Upper lobe of right lung (tissue), 1 donor: ENCODE measurements at places on chromosomes 2 and 18. TPM values are rescaled to one million over a fixed set of nuclear protein-coding genes. Genes with fewer than 3 reads are reported as not detected.
A peak's percentile ranks its signal among the peaks of the same experiment; 100 is the strongest.

DNA sequence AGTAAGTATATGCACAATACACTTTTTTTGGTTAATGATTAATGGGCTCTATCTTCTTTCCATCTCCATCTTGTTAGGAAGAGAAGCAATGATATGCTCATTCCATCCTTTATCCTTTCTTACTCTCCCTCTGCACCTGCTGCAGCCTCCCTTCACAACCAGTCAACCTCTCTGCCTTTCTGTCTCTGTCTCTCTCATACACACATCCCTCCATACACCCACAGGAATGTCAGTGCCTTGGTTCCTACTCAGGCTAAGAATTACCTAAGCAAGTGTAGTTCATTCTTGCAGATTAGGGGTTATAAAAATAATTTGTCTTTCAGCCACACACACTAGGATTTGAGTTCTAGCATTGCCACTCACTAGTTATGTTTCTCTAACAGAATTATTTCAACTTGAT is 45.6 kb downstream of the MAP2 start:
- no peak for DNase-seq

GRCh38 chr18:27750014-27750413 is 426.9 kb downstream of the CDH2 start:
- no peak for DNase-seq

GRCh38 chr2:25690058-25690457 is 16.7 kb upstream of the DTNB start:
- DNase-seq = no peak

- no peak for DNase-seq
These were observed 58.9 kb downstream of the HAUS1 start for GRCh38 chr18:46163091-46163490.

GRCh38 chr2:132429941-132430573 is 13.5 kb downstream of the GPR39 start:
- no peak for DNase-seq

DNA sequence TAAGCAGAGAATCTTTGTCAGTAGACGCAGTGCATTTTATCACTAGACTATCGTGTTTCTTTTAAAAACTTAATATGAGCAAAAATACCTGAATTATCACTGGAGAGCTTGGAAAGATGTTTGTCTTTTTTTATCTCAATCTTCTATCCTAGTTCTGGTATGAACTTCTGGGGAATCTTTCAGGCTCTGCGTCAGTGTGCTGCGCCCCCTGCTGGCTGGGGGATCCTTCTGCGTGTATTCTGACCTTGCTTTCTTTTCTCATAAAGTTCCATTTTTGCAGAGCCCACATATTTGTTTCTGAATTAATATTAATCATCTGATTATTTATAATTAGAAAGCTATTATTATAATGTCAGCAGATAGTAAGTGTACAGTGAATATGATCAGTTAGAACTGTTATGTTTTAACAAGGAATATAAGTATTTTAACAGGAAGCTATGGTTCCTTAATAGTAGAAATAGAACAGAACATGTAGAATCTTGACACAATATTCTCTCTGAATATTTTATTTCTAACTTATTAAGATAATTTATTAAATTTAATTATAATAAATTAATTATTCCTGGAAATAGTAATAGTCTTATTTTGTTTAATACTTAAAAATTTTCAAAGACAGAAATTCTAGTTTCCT is 945.0 kb upstream of the CRIM1 start:
- DNase-seq = peak; percentile 78

GRCh38 chr2:71801969-71802368 is 345.7 kb downstream of the CYP26B1 start:
- no peak for DNase-seq

DNA sequence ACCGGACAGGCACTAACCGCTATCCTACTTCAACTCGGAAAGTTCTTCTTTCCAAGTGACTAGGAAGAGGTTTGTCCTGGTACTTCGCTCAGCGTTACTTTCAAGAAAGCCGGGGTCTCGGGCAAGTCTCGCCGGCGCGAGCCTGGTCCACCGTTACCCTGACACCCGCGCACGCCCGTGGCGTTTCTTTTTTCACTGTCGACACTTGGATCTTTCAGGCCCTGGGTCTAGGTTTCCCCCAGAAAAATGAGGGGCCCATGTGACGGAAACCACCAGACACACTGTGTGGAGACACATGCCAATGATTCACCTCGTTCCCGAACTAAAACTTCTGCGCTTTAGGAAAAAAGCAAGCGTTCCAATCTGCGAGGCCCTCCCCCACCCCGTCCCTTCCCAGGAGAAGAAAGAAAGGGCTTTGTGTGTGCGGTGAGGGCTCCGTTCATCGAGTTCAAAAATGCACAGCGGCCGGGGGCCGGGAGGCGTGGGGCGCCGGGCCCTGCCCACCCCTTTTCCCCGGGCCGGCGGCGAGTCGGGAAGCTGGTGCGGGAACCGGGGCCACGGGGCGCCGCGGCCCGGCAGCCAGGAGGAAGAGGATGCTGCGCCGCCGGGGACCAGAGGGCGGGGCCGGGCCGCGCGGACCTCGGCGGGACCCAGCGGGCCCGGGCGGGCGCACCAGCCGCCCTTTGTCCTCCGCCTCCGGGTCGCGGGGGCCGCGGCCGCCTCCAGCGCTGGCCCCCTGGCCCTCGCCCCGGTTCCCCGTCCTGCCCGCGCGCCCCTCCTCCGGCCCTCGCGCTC is 2.6 kb downstream of the ZNF521 start:
- DNase-seq = peak; percentile 63

GRCh38 chr2:2756886-2757285 is 425.8 kb upstream of the MYT1L start:
- no peak for DNase-seq

GRCh38 chr2:239398521-239398921 is 2.3 kb downstream of the HDAC4 start:
- peak; percentile 50 for DNase-seq

DNA sequence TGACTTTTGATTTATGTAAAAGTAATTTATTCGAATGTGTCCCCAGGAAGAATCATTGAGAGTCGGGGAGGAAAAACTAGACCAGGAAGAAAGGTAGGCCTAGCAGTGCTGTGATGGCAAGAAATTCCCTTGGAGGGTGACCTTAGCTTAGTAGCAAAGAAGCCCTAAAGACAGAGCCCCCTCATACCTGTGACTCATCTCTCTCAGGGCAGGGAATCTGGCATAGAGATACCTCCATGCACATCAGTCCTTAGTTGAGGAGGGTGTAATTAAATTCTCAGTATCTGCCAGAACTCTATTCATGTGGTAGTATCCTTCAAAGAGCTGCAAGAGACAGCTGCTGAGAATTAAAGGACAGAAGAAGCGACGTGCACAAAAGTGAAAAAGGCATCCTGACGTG is 360.3 kb downstream of the FBXO15 start:
- no peak for DNase-seq

DNA sequence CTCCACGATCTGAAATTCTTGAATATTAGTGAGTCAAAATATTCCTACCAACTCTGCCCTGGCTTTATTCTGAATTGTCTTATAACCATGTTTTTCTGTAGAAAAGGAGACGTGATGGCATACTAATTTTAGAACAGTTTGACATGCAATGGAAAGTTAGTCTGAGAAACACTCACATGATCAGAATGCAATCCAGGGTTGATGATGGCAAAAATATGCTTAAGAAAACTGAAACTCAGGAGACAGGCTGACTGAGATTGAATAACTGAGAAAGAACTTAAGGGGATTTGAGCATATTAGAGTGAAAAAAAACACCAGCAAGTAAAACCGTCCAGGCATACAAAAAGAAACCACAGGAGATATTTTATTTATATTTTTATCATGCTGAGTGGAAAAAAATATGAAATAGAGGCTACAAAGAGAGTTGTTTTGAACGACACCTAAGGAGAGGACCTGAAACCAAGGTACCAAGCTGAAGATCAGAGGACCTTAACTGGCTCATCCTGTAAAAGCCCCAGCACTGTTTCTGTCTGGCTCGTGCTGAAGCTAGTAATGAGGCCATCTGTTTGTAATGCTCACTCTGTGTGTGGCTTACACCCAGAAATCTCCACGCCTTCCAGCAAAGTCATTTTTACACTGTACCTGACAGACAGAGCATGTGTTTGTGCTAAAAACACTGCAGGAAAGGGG is 437.2 kb upstream of the PKDCC start:
- DNase-seq = no peak

DNA sequence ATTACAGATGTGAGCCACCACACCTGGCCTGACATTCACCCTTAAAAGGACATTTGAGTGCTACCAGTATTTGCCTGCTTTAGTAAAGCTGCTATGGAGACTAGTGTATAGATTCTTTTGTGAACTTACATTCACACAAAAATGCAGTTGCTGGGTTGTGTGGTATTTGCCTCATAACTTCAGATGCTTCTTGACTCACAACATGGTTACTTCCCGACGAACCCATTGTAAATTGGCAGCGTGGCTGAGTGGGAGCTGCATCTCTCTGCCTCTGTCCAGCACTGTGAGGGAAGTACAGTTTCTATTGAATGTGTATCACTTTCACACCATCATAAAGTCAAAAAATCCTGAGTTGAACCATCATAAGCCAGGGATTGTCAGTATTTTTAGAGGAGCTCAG is 56.9 kb downstream of the RRM2 start:
- DNase-seq = no peak

DNA sequence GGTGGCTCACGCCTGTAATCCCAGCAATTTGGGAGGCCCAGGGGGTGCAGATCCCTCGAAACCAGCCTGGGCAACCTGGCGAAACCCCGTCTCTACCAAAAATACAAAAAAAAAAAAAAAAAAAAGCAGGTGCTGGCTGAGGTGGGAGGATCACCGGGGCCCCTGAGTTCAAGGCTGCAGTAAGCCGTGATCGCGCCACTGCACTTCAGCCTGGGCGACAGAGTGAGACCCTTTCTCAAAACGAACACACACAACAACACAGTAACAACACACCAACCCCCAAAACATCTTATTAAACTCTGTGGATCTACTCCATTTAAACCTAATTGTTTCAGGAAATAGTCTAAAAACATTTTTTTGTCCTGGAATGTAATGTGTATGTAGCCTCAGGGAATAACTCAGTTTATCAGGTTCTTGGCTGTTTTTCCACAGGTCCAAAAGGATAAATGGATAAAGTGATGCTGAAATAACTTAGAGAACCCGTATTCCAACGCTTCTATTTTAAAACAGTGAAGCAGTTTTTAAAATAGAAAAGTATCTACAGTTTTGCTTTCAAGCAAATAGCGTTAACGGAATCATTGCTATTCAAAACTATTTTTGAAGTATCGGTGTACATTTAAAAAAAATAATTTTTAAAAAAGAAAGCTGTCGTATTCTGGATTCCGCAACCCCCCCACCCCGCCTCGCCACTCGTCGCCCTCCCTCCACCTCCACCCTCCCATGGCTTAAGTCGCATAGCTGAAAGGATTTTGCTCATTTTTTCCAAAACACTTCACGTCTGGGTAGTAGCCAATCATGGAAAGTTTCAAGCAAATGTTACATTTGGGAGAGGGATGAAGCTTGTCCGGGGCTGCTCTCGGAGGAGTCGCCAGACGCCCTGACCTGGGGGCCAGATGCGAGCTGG is 895 bp upstream of the GLS start:
- no peak for DNase-seq

DNA sequence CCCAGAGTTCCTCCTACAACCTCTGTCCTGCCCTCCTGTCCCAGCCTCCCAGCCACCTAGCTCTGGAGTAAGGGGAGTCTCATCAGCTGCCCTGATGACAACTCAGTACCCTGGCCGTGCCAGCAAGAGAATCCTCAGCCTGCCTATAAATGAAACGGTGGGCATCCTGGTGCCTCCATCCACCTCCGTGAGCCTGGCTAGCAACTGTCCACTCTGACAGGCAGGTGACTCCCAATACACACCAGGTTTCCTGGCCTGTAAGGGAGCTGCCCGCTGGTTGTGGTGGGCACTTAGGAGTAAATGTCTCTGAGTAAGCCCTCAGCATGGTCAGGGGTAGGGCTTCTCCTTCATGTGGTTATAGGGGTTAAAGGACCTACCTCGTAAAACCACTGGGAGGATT is 81.5 kb downstream of the XDH start:
- no peak for DNase-seq

- no peak for DNase-seq
These were observed 1367.4 kb upstream of the ACVR2A start for GRCh38 chr2:146477383-146477782.

DNA sequence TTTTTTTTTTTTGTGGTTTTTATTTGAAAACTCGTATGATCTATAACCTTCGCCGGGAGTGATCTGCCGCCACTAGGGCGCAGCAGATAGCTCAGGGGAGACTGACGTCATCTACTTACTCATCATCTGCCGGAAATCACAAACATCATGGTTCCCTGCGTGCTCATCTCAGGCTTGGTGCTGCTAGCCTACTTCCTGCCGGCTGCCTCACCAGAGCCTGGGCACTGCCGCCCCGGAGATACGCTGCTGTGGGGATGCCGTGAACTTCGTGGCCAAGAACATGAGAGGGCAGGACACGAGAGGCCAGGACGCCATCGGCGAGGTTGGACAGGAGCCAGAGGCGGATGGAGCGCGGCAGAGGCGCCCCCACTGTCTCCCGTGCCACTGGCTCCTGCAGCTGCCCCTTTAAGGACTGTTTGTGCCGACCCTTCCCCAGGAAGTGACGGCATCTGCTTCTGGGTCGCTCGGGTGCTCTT is 68.8 kb downstream of the DOK6 start:
- DNase-seq = no peak

GRCh38 chr2:3536682-3537632 is 17.6 kb upstream of the ADI1 start:
- DNase-seq = no peak

DNA sequence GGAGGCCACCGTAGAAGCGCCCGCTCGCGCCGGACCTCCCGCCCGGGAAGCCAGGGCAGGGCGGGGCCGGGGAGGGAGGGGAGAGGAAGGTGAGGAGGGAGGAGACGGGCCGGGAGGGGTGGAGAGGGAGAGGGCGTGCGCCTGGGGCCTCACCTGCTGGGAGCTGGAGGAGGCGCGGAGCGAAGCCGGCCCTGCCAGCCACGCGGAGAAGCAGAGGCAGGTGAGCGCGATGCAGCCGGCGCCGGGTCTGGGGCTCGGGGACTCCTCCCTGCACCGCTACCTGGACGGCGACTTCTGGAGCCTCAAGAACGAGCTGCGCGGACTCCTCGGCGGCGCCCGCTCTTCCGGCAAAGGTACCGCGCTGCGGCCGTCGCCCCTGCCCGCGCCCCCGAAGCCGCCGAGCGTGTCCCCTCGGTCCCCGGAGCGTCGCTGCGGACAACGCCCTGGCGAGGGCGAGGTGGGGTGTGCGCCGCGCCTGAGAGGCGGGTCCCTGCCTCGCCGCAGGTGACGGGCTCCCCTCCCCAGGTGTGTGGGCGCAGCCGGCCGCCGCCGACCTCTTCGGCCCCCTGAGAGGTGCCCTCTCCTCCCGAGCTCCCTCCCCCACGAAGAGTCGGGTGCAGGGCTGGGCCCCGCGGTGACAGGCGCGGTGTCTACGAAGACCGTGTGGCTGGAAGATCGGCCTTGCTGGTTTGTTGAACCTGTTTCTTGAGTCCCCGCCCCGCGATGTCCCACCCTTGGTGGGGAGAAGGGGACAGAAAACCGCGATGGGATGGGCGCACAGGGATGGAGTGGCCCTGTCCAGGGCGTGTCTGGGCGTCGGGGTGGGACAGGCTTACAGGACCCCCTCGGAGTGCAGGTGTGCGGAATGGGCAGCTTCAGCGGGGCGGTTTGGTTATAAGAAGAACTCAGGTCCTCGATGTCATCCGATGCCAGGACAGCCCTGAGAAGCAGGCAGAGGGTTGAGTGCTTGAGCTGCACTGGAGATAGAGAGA is at the start of gene ACOXL:
TSS of gene ACOXL (plus strand) at position 152 of the 992 bp plus-strand sequence. CDS start 35,817 bp downstream, outside the sequence.
- peak; percentile 94 for DNase-seq

Gene SERPINB11
- total RNA-seq = not detected

Gene CASP8
- 39.5 TPM for total RNA-seq

Gene SNTG2
- total RNA-seq = 3.6 TPM

Gene ANKRD29
- total RNA-seq = 72.0 TPM

Gene KCNIP3
- total RNA-seq = 3.0 TPM

Gene PNPT1
- 26.8 TPM for total RNA-seq

Gene CXCR2
- total RNA-seq = 9.0 TPM

Gene FZD7
- 13.6 TPM for total RNA-seq

Gene RASGRP3
- total RNA-seq = 13.6 TPM

Gene SCYGR4
- total RNA-seq = not detected
